ENCODE measurements at places on chromosomes 2 and 18.

DNA sequence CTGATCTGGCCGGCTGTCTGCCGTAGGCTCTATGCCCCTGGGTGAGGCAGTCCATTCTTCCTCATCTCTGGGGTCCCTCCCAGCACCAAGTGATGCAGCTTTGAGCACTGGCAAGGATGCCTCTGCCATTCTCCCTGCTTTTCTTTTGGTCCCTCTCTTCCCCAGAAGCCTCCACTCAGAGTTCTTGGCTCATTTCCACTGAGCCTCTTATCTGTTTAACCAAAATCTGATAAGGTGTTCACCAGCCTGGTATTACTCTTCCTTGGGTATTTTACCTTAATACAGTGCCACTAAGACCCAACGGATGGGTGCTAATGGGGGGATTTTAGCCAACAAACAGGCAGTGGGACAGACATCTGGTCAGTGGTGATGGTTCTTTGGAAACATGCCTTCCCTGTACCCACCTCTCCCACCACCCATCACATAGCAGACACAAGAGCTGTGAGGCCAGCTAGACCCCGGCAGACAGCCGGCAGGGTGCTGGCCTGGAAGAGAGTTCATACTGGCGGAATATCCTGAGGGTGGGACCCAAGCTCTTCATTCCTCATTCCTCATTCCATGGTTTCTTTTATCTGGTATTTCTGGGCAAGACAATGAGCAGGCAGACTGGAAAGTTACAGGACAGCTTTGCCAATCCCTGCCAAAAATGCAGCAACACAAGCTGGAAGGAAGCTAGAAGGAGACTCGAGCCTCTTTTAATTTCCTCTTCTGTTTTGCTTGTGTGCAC, 34.6 kb downstream of the ZBTB7C start:
- DNase-seq = no peak

DNA sequence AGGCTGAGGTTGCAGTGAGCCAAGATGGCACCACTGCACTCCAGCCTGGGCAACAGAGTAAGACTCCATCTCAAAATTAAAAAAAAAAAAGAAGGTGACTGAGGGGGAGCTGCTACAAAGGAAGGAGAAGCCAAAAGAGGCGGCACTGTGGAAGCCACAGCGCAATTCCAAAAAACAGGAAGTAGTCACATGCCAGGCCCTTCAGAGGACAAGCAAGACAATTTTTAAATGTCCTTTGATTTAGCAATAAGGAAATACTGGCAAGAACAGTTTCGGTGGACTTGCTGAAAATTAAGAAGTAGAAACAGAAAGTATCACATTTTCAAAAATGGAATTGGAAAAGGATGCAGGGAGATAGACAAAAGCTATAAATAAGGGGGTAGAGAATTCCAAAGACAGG, 122.8 kb downstream of the OSBPL1A start:
- DNase-seq = no peak

DNA sequence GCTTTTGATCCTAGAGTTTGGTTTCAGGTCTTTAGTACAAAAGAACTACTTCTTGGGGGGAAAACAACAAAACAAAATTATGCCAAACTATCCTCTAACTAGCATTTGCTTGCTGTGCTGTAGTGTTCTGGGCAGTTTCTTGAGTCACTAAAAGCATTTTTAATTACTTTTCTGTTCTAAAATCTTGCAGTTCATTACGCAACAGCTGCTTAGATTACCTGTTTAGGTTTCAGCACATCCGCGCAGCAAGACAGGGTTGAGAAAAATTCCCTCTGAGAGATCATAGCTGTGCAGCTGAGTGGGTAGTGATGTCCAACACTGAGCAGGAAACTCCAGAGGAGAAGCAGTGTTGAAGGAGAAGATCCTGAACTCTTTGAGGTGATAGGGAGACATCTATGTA, 9.0 kb downstream of the DAW1 start:
- no peak for DNase-seq

DNA sequence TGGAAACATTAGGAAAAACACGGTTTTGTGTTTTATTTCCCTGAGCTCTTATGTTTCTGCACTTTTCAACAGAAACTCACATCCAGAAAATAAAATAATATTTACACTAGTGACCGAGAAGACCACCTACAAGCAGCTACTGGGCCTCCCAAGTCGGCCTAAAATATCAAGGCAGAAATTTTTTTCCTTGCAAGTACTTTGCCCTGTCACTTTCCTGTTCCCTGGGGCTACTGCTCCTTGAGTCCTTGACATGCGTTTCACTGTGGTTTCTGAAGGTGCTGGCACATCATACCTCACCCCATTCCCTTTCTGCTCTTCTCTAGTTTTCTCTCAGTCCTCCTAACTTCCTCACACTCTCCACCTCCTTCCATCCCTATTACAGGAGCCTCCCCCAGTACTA, 279.1 kb downstream of the AGPS start:
- no peak for DNase-seq

DNA sequence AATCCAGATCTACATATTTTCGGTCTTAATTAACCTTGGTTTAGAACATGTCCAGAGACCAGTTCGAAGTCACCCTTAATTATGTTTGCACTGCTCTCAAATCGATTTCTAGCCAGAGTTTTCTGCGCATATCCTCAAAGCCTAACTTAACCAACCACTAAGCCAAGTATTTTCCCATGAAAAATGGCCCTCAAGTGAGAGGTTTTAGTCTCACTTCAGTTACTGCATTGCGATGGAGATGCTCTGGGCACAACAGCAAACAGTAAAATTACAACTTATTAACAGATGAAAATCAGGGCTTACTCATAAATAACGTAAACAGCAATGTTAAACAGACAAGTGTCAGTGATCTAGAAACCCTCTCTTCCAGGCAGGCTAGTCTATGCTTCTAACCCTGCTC, 4.5 kb downstream of the RTN4 start:
- no peak for DNase-seq

DNA sequence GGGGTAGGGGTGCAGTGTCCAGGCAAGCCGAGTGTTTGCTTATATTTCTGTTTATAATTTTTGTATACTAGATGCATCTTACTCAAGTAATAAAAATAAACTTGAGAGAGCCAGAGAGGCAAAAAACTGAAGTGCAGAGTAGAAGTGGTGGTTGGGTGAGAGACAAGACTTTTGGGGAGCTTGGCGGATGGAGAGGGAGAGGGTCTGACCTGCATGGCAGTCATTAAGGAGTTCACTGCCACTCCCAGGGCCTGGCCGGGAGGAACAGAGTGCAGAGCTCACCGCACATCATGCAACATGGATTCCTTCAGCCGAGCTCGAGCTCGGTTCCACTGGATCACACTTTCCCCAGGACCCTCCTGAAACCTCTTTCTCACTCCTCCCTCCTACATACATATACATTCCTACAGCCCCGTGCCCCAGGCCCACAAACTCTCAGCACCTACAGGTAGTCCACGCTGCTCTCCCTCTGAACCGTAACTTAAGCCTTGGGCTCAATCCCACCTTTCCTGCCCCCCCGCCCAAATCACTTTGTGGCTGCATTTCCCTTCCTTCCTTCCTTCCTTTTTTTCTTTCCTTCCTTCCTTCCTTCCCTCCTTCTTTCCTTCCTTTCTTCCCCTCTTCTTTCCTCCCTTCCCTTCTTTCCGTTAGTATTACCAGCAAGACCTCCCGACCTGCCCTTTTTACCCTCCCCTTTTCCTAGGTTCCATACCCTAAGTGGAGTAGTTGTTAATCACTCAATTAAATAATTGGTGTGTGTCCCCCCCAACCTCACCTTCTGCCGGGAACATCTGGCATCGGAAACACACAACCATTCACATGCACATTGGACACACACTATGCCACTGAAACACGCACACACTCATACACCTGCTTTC, 37.1 kb upstream of the ATP6V1B1 start:
- no peak for DNase-seq

DNA sequence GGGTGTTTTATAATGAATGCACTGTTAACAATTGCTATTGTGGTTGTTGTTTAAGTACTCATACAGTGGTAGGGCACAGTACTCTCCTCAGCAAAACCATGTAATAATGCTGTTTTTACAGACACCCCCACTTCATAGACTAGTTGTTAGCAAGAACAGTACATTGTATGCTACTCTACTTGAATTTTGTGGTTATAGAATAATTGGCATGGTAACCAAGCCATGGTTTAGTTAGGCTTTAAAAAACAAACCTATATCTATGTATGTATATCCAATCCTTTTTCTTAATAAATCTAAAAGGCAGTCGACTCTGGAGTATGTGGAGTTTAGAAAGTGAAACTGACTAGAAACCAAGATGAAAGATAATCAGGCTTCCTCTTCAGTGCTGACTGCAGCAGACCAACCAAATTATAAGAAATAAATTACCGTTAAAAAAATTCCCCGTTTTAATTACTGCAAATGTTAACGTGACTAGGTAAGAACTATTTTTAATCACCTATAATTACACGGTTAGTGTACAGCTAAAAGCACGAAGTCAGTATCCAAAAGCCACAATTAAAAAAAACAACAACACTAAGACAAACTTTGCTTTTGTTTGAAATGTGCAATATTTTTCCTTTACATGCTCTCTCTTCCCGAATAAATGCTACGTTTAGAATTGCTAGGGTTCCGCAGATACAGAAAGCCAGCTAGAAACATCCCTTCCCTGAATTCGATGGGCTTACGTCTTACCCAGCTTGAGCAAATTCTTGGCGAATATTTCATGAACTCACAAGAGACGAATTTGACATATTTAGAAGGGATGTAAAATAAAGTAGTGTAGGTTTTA, 113.3 kb upstream of the SERTAD2 start:
- DNase-seq = peak; percentile 36

All from A172 (cell line).